ENCODE measurements at places on chromosomes 5 and 9.

- no peak for DNase-seq
Observed at GRCh38 chr9:97394881-97395280, 17.0 kb upstream of the TDRD7 start.

DNA sequence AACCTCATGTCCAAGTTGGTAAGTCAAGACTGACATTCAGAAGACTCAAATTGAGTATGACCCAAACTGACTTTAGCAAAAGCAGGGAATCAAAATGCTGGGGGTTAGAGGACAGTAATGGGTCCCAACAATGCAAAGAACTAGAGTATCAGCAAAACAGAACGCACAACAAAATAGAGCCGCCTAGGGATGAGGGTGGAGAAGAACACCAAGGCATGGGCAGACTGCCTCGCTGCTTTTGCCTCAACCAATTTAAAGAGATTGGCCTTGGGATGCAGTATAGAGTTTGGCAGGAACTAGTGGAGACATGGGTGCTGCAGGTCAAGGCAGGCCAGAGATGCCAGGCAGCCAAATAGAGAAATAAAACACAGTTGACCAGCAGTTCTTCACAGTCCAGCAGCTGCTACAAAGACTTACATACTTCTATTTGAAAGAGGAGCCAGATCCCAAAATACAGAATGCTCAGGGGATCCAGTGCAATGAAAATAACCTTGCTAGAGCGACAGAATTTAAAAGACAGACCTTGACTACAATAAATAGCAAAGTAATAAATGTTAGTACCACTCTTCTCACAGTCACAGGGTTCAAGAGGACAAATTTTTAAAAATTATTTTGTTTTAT, 83.9 kb upstream of the NIPBL start:
- no peak for DNase-seq

DNA sequence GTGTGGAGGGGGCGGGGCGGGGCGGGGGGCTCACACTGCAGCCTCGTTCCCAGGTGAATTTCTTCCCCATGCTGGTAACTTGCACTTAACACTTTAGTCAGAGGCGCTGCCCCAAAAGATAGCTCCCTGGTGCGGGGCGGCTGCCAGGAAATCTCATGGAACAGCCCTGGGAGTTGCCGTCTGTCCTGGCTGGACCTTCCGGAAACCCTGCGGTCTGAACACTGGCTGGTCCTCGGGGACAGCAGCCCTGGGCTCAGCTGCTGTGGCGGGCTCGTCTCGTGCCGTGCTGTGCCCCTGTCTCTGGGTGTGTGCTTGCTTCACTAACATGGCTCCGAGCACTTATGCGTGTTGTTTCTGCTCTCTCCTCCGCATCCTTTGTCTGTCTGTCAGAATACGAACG, 25.8 kb downstream of the PTGES2 start:
- DNase-seq, result peak; percentile 42

DNA sequence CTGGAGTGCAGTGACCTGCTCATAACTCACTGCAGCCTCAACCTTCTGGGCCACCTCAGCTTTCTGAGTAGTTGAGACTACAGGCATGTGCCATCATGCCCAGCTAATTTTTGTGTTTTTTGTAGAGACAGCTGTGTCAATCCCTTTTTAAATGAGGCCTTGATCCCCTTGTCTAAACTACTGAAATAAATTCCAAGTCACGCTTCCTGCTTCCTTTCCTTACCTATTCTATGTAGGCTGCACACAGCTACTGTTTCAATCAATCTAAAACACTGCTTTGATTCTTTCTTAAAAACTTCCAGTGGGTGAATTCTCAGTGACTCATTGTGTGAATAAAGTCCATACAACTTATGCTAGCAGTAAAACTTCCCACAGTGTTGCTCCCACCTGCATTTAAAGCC, 2.9 kb upstream of the C7 start:
- no peak for DNase-seq

DNA sequence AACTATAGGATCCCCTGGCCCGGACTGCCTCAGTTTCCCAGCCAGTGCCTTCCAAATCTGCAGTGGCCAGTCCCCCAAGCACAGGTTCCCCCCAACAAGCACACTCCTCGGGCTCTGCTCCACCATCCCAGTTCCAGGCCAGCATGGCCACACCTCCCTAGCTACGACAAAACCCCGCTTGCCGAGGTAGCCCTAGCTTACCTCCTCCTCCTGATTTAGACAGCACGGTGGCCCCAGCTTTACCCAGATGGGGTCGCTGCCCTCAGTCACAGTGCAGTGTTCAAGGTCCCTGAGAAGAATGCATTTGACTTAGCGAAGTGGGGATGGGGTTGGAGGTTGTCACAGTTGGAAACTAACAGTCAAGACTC, 40.8 kb upstream of the GARNL3 start:
- DNase-seq, result no peak

DNA sequence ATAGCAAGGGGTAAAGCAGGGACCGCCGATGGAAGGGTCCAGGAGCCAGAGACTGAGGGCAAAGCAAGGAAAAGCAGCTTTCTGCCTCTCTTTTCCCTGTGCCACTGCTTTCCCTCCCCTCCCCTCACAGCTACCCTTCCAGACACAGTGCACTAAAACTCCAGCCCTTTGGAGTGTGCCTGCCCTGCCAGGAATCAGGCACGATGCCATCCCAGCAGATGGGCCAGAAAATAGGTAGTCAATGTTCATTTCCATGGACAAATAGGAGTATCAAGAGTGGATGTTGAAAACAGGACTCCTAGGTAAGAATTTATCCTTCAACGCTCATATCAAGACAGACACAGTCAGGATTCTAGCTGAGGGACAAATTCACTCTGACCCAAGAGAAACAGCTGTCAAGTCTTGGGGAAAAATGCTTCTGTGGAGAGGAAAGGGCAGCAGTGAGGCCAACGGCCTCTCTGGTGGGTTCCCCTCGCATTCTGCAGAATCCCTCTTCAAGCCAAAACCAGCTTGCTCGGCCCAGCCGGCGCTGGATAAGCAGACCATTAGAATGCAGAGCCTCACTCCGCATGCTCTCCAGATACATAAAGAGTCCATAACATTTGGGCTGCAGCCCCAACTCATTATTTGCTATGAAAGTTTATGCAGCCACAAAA, 138.0 kb downstream of the CAAP1 start:
- DNase-seq, result no peak

GRCh38 chr9:2919347-2919746, 75.5 kb upstream of the PUM3 start:
- no peak for DNase-seq

GRCh38 chr9:11319538-11319937, 706.7 kb upstream of the PTPRD start:
- DNase-seq, result no peak

DNA sequence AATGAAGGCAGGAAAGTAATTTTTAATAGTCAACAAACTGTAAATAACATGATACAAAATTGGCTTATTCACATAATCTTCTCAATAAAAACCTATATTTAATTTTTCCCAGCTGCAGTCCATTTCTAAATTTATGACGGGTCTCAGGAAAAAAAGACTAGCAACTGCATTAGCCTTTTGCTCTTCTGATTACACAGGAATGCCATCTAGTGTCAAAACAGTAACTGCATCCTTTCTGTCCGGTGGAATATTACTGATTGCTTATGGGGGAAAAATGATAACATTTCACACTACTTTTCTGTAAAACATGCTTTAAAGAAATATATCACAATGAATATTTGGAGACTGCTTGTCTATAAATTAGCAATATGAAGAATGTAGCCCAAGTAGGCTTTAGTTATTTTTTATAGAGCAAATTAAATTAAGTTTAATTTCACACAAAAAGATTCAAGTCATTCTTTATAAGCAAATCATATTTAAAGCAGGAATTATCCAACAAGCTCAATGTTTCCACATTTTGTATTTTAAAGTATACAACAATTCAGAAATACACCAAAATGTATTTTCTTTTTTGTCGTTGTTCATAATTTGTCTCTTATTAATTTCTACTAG, 534.7 kb downstream of the CDH10 start:
- peak; percentile 3 for DNase-seq

DNA sequence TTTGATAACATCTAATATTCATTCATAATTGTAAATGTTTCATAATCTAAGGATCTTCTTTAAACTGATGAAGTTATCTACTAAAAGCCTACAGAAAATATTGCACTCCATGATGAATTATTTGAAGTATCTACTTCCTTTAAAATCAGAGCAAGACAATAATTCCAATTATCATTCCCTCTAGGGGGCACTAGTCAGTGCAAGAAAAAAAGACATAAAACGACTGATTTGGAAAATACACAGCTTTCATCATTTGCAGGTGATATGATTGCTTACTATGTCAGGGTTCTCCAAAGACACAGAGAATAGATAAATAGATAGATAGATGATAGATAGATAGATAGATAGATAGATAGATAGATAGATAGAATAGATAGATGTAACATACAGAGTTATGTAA, 13.5 kb upstream of the GRM6 start:
- no peak for DNase-seq

GRCh38 chr9:19298436-19299000, 68.0 kb downstream of the DENND4C start:
- DNase-seq, result peak; percentile 7

- no peak for DNase-seq
Observed at GRCh38 chr5:74833537-74834266, 32.5 kb downstream of the FAM169A start.

GRCh38 chr9:109846776-109847175, 66.8 kb downstream of the PALM2AKAP2 start:
- DNase-seq, result no peak

DNA sequence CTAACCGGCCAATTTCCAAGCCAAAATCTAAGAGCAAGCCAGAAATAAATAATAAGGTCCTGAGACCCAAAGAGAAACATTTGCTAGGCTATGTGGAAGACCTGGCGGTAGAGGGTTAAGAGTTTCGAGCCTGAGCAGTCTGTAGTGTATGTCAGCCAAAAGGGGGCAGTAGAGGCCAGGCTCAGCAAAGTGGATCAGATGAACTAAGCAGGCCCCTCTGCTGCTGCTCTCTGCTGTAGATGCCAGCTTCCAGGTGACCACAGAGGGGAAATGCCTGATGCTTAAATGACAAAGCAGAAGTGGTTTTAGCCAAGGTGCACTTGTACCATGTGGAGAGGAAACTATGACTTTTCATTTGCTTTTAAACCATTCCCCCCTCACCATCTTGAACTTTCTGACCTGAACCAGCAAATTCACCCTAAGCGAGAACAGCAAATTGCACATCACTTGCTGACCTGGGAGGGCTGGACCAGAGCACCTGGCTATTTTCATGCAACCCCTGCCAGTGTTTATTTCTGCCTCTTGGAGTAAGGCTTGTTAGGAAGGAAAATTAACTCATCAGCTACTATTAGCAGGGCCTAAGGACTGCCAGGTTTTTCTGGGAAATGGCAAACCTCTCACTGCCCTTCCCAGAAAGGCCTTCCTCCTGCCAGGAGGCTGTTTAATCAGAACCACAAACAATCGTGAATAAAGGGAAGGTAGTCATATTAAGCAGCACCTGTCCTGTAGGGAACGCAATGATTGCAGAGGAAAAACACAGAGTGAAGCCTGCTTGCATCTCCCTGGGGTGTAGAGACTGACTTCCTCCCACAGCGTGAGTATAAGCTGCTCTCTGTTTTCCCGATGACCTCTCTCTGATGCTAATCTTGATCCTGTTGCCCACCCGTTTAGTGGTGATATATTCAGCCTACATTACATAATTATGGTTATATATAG, 818.2 kb downstream of the TLR4 start:
- peak; percentile 37 for DNase-seq

DNA sequence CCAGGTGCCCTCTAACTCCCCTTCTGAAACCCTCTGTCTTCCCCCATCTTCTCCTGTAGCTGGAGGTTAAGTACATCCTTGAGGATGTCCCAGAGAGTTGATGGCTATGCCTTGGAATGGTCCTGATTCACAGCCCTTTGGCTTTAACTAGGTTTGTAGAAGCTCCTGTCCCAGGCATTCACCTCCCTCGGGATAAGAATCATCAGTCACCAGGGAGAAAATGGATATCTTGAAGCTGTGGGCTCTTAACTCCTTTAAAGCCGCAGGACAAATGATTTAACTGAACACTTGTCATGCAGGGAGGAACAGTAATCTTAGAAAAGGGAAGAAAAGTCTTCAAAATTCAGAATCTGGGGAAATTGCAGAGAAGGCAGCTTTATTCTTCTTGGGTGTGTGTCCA, 139.9 kb downstream of the PSAT1 start:
- no peak for DNase-seq

GRCh38 chr9:131960311-131960710, 119.4 kb downstream of the MED27 start:
- no peak for DNase-seq

DNA sequence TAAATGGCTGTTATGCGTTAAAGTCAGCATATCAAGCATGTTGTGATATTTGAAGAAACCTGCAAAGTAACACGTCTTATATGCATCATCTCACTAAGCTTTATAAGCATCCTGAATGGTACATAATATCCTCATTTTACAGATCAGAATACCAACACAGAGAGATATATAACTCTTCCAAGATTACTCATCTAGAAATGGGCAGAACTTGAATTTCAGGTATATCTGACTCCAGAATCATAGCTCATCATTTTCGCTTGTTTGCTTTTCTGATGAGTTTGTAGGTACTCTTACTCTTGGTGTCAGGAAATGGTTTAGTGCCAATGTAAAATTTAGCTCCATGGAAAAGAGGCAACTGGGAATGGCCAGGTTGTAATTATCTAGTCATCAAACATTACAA, 232.3 kb upstream of the ANKH start:
- no peak for DNase-seq

GRCh38 chr5:163105456-163105855, 331.9 kb upstream of the CCNG1 start:
- no peak for DNase-seq

GRCh38 chr5:149731332-149731616, 1.2 kb downstream of the PPARGC1B start:
- no peak for DNase-seq

DNA sequence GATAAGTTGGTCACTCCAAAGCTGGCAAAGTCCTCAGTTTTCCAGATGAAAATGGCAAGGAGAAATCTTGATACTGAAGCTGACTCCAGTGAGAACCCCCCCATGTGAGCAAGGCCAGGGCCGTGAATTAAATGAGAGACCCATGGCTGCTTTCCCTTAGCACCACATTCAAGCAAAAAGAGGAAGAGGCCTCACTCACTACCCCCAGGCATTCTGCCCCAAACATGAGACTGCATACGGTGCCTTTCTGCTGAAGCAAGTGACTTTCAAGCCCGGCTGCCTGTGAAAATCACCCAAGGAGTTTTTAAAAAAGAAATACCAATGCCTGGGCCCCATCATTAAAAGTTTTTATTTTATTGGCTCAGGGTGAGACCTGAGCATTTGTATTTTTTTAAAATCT, 66.9 kb downstream of the TMEM252 start:
- no peak for DNase-seq

DNA sequence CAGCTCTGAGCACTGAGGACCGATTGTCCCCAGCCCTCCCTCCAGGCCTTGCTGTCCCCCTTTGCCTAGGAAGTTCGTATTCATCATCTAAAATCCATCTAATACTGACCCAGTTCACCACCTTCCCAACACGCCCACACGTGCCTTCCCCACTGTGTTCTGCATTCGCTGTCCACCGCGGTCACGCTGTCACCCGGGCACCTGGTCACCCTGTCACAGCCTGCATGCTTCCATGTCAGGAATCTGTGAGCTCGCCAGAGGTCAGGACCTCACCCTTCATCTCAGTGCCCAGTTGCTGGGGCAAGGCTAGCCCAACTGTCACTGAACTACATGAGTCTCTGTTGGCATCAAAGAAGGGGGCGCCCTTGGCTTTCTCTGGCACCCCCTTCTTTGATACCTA, 82.9 kb upstream of the RUFY1 start:
- no peak for DNase-seq

GRCh38 chr5:89493414-89493813, 610.4 kb upstream of the MEF2C start:
- DNase-seq, result no peak

GRCh38 chr9:107905308-107906020, 415.9 kb upstream of the KLF4 start:
- DNase-seq, result no peak

- no peak for DNase-seq
Observed at GRCh38 chr9:34334337-34334824, 5.0 kb downstream of the NUDT2 start.
